Suppressor macrophage (primary cell): ENCODE measurements at places on chromosomes 6 and 20.

GRCh38 chr20:13461849-13462458 lies 176.8 kb downstream of the TASP1 start:
- DNase-seq: no peak

- no peak for DNase-seq
These were observed 134.2 kb downstream of the GMDS start for GRCh38 chr6:2111162-2111677.

GRCh38 chr6:4174042-4174441 lies 38.7 kb upstream of the ECI2 start:
- DNase-seq: no peak

DNA sequence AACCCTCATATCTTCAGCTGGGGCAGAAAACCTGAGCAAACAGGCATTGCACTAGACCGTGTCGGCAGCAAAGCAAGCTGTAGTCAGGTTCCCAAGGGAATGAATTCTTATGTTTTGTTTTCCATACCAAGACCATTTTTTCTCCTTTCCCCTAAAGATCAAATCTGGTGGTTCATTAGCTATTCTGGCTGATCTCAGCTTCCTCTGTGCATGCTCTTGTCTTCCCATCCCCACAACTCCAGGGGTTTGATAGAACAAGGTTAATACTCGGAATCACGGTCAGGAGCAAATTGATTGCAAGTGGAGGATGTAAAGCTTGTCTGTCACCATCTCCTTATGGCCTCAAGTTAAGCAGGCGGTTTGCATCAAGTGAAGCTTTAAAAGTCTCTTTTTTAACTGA lies 778.8 kb downstream of the KIF16B start:
- no peak for DNase-seq

- DNase-seq: peak; percentile 53
These were observed 67.8 kb downstream of the TNFRSF21 start for GRCh38 chr6:47241742-47242482.

- no peak for DNase-seq
These were observed 136.1 kb downstream of the EYA4 start for GRCh38 chr6:133377219-133377618.

DNA sequence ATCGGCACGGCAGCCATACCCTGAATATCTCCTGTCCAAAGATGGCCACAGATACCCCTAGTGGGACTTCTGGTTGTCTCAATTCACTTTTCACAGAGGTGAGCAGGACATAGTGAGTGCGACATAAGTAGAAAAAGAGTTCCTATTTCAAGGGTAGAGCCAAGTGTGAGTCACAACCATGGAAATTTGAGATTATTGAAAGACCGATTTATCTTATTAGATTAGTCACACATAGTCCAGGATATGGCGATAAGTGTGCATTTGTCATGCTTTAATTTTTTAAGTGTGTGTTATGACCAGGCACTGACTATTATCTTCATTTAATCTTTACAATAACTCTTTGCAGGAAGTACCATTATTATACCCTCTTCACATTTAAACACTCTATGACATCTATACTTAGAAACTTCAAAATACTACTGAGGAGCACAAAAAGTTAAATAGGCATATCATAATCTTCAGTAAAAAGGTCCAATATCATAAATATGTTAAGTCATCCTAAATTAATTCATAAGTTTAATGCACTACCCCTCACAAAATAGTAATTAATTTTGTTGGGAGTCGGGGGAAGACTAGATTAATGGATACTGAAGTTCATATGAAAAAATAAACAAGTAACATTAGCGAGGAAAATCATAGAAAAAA lies 13.4 kb upstream of the TNFAIP3 start:
- DNase-seq: no peak

GRCh38 chr6:137268911-137269310 lies 49.7 kb upstream of the IFNGR1 start:
- no peak for DNase-seq

DNA sequence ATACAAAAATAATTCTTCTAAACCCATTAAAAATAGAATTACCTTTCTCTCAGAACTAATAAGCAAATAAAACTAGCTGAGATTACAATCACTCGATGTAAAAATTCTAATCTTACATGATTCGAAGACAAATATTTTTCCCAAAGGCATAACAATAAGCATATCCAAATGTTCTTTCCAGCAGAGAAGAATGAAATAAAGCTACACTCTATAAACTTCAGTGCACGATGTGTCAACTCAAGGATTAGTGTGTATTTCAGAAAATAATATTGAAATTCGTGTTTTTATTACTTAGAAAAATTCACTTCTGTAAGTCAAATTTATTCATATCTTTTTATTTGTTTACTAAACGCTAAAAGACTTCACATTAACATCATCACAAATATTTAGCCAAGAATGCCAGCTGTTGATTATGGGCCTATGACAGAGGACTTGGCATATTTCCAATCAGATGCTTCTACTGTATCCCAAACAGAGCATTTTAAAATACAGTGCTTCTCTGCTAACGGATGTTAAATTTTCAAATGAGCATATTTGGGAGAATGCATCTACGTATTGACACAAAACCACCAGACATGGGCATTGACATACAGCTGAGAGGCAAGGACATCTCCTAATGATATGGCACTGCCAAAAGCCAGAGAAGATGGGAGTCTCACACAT lies 54.7 kb upstream of the PDE7B start:
- DNase-seq: no peak

- peak; percentile 29 for DNase-seq
These were observed 1.0 kb upstream of the LY6G6D start for GRCh38 chr6:31713991-31714684.

DNA sequence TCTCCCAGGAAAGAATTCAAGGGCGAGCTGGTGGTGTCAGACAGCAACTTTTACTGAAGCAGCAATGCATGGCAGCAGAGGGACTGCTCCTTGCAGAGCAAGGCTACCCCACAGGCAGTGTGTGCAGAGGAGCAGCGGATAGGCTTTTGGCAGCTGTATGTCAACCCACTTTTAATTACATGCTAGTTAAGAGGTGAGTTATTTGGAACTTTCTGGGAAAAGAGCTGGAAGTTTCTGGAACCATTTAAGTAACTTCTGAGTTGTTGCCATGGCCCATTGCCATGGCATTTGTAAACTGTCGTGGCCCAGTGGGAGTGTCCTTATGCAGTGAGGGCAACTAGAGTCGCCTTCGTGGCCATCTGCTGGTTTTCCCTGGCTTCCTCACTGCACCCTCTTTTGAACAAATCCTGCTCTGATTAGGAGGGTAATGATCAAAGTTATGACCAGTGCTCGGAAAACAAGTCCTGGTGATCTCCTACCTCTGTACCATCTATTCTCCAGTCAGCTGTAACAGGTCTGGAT lies 34.0 kb downstream of the BPIFB4 start:
- no peak for DNase-seq

DNA sequence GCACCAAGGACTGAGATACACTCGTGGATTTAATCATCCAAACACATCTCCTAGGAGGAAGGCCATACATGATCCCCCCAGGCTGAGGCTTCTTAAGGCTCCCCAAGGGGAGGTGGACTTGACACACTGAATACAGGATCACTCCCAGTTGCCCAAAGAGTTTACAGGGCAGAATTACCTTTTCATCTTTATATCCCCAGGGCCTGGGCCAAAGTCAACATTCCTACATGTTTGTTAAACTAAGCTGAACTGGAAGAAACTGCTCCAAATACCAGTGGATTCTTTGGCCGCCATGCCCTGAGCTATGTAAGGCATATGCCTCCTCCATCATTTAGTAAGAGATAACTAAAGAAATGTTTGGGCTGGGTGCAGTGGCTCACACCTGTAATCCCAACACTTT lies 22.2 kb upstream of the SERPINB1 start:
- DNase-seq: no peak

DNA sequence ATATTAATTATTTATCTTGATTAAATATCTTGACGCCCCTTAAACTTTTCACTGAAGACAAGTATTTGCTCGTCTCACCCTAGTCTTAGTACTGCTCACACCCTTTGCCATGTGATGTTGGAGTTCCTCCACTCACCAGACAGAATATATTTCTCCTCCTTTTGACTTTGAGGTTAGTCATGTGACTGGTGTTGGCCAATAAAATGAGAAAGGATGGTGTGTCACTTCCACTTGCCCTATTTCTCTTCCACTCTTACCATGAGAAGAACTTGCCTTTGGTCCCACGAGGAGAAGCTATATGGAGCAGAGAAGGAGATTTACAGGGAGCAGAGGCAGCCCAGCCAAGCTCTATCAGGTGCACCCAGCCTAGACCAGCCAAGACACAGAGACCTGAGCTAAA lies 64.9 kb upstream of the TAB2 start:
- no peak for DNase-seq

GRCh38 chr6:147676495-147677199 lies 168.2 kb downstream of the SAMD5 start:
- no peak for DNase-seq

GRCh38 chr6:105495515-105495914 lies 92.6 kb upstream of the PREP start:
- no peak for DNase-seq

- DNase-seq: no peak
These were observed 390.5 kb upstream of the HSF2 start for GRCh38 chr6:122009000-122009350.

DNA sequence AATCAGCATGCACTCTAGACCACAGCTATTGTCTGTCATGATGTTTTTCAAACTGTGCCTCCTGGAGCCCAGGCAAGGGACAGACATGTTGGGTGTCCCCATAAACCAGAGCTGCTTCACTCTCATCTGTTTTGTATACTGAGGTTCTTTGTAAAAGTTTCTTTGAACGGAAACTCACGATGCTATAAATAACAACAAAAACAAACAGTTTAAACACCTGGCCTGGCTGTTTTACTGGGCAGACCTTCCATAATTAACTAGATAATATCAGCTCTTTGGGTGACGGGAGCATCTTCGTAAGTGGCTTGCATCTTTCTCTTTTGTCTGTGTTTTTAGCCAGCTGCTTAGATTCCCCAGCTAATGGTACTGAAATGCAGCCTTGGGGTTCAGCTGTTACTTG lies 190.3 kb downstream of the ZDHHC14 start:
- no peak for DNase-seq

DNA sequence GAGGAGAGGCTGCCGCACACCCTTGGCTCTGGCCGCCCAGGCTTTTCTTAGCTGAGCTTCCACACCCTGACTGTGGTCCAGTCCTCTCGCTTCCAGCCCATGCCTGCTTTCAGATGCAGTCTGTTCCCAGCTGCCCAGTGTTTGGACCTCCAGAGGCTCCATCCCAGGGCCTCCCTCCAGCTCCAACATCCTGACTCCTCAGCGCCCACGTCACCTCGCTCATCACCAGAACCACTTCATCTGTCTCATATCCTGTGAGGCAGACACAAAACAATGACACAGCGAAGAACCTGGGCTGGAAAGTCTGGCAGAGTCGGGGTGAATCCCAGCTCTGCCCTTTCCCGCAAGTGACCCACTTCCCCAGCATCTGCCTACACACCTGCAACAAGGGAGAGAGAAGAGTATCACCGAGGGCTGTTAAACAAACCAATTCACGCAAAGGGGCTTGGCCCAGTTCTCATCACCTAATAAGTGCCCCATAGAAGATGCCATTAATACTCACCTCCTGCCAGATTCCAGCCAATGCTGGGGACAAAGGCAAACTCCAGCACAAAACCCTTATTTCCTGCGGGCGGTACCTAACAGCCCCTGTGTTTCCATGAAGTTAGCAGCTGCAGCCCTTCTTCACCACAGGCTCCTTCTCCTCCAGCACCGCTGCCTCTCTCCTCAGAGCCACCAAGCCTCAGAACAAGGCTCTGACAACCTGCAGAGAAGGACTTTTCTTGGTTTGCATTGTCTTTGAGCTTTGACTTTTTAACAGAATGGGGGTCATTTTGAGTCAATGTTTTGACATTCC lies 133.4 kb upstream of the CDH4 start:
- no peak for DNase-seq

DNA sequence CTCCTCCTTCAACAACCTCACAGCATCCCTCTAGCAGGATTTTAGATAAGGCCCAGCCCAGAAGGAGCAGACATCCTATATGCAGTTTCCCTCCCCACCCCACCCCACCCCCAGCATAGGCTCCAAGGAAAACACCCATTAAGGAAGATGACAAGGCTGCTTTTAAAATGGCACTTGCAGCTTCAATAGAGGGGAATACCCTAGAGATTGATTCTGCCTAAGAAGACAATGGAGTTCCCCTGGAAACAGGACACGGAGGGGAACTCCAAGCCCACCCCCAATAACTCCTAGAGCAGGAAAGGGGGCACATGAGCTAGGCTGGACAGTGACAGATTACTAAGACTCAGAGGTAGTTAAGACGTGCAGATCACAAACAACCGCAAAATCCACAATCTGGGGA lies 34.7 kb downstream of the CPNE5 start:
- DNase-seq: no peak

- DNase-seq: peak; percentile 34
These were observed 56.4 kb upstream of the DUSP22 start for GRCh38 chr6:235763-236360.

- no peak for DNase-seq
These were observed 74.4 kb downstream of the MBOAT1 start for GRCh38 chr6:20137837-20138236.

GRCh38 chr6:42545226-42545773 lies 18.5 kb upstream of the UBR2 start:
- DNase-seq: peak; percentile 83

- no peak for DNase-seq
These were observed 262.0 kb downstream of the CD83 start for GRCh38 chr6:14379568-14379967.

DNA sequence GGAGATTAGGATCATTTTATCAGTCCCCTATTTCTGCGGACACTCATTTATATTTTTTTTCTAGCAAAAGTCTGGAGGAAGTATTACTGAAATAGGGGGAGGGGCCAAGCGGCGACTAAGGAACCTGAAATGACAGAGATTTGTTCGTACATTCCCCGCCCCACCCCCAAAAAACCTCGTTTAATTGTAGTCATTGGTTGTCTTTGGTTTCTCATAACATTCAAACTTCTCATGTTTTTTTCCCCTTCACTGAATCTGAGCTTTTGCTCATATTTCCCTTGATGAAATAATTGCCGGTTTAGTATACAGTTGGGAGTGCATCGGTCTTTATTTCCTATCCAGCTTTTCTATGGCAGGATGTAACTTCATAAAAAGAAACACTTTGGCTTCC lies 768 bp upstream of the FYN start:
- peak; percentile 34 for DNase-seq
